ENCODE measurements at places on chromosomes 16 and 17.

GRCh38 chr17:40551091-40551878 lies 14.0 kb downstream of the CCR7 start:
- DNase-seq: no peak

- DNase-seq: no peak
Observed at GRCh38 chr17:6186998-6187397, 116.8 kb downstream of the WSCD1 start.

DNA sequence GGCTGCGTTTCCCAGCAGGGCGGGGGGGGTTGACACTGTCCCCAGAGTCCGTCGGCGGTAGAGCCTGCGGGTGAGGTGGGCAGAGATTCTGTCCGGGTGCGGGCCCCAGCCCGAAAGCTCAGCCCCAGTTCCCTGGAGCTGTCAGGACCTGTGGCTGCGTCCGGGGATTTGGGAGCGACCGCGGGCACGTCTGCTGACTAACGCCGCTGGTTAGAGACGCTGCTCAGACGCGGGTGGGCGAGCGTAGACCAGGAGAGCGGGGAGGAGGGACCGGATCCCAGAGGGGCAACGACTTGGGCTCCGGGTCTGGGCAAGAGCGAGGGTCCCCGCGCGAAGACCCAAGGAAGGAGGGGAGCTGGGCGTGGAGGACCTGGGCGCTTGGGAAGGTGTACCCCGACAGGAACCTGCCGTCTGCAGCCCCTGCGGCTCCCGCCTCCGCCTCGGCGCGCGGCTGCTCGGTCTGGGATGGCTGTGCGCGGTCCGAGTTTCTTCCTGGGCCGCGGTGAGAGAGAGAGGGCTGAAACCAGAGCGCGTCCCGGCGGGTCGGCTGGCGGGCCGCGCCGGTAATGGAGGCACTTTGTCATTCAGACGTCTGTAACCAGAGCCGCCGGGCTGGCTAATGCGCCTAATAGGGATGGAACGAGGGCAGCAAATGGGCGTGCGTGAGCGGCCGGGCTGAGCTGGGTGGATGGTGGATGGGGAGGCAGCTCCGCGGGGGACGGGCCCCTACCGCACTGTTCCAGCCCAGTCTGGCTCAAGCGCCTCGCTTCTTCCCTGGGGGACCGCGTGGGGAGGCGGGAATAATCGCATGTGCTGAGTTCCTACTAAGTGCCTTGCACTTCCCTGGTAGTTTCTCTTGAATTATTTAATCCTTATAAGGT lies 2.3 kb downstream of the NGFR start:
- DNase-seq: no peak

DNA sequence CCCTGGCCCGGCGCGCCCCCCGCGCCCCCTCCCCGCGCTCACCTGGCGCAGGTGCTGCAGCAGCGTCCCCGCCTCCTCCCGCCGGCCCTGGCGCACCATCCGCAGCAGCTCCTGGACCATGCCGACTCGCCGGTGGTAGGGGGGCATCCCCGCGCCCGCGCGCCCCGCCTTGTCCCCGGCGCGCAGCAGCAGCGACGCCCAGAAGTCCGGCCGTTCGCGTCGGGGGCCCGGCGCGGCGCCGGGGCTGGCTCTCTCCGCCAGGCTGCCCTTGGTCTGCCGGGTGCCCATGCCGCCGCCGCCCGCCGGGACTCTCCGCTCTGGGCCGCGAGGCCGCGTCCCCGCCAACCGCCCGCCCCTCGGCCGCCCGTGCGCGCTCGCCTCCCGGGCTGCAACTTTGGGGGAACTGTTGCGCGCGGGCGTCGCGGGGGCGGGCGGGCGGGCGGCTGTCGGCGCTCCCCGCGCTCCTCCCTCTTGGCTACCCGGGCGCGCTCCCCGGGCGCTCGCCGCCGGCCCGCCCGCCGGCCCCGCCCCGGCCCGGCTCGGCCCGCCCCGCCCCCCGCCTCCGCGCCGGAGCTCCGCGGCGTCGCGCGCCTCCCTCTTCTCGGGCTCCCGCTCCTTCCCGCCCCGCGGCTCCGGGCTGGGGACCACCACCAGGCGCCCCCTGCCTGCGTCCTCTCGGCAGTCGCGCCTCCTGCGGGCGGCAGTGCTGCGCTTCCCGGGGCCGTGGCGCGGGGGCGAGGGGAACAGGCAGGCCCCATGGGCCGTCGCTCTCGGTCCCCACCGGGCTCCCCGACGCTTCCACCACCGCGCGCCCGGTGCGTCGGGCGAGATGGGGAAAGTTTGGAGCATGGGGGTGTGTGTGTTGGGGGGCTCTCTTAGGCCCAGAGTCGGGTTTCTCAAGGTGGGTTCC lies at the start of gene LRRC75A:
LRRC75A (minus strand) TSS at position 491 of the 910 bp plus-strand sequence; CDS start at position 288, 203 bp downstream.
- no peak for DNase-seq

DNA sequence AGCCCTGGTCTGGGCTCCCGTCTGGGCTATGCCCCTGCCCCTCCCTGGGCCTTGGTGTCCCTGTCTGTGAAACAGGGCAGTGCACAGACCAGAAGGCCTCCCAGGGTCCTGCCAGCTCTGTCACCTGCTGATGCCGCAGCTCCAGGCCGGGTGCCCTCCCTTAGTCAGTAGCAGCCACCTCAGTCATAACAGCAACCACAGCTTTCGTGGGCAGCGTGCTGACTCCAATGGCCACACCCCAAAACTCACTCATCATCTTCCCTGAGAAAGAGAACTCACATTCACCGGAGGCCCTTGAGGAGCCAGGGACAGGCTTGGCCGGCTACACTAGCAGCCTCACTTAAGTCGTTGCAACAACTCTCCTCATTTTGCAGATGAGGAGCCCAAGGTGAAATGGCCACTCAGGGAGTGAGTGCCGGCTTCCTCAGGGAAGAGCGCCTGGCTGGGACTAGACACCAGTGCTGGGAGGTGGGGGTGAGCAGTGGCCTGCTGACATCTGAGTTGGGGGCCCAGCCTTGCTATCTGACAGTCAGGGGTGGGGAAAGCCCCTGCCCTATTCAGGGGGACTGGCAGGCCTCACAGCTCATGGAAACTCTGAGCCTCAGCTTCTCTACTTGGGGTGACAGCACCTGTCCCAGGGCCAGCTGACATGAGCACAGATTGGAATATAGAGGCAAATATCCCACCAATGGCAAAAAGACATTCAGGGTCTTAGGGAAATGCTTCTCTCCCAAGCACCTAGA lies 22.6 kb downstream of the SLC5A10 start:
- no peak for DNase-seq

- no peak for DNase-seq
Observed at GRCh38 chr17:4854111-4854681, 21.1 kb downstream of the MINK1 start.

DNA sequence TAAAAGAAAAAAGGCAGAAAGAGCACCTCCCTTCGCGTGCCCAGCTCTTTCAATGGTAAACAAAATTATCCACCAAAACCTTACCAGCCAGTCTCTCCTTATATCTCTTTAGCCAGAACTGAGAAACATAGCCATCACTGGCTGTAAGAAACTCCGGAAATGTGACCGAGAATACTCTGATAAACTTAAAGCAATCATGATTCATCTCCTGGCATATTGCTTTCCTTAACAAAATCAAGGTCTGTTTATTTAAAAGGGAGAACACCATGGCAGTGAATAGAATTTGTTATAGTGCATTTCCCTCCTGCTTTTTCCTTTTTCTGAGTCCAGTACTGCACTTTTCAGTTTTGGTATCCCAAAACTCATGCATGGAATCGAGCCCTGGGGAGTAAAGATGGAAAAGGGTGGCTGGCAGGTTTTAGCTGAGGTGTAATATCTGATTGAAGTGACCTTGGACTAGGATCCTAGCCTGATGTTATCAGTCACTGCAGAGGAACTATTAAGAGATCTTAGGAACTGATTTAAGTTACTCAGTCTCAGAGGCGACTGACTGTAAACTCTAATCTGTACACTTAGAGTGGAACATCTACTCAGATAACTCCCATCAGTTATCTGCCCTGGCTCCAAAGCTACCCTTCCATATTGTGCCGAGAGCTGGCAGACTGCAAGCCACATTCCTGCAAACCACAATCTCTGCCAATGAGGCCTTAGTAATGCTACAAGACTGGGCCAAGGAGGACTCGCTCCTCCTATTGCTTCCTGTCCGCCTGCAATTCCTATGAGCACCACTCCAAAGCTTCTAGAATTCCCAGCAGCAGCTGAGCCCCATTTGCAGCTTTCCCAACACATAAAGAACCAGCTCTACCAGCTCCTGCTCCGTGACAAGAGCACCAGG lies 7.4 kb upstream of the COX10 start:
- no peak for DNase-seq

DNA sequence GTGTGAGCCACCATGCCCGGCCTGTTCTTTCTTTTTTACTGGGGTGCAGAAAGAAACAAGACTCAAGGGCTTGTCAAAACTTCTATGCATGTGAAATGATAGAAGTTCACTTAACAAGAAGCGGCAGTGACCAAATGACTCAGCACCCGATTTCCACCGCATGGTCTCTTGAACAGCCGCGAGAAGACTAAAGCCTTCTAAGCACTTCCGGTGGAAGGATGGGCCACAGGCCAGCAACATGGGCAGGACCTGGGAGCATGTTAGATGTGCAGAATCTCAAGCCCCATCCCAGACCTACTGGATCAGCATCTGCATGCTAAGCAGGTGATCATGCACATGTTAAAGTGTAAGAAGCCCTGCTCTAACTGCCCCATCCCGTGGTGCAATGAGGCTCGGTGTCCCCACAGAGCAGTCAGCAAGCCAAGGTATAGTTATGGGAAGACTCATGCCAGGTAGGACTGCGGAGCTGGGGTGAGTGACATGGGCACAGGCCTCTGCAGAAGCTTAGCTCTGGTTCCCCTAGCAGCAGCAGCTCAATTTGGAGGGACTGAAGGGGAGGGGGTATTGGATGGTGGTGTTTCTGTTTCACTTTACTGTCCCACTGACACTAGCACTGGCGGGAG lies 88.5 kb upstream of the HNF1B start:
- no peak for DNase-seq

DNA sequence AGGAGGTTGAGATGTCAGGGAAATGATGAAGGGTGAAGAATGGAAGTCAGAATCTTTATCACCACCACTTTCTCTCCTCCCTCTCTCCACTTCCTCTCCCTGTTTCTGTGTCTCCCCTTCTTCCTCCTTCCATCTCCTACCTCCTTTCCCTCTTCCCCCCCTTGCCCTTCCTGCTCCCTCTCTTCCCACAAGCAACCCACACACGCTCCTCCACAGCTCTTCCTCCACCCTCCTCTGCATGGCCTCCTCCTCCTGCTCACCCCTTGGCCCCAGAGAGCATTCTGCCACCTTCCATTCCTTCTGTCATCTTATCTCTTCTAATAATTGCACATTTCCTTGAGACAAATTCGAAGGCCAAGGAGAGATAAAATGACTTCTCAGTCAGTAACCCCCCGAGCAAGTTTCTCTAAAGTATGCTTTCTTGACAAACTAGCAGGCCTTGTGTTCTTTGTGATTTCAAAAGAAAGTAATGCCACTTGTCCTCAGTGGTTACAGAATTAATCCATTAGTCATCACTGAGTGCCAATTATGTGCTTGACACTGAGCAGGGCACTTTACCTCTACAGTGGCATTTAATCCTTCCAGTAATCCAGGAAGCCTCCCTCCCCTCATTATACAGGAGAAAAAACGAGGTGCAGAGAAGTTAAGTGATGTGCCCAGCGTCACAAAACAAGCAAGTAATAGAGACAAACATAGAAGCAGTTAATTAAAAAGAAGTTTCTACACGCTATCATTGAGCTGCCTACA lies 72.3 kb upstream of the CCL1 start:
- no peak for DNase-seq

DNA sequence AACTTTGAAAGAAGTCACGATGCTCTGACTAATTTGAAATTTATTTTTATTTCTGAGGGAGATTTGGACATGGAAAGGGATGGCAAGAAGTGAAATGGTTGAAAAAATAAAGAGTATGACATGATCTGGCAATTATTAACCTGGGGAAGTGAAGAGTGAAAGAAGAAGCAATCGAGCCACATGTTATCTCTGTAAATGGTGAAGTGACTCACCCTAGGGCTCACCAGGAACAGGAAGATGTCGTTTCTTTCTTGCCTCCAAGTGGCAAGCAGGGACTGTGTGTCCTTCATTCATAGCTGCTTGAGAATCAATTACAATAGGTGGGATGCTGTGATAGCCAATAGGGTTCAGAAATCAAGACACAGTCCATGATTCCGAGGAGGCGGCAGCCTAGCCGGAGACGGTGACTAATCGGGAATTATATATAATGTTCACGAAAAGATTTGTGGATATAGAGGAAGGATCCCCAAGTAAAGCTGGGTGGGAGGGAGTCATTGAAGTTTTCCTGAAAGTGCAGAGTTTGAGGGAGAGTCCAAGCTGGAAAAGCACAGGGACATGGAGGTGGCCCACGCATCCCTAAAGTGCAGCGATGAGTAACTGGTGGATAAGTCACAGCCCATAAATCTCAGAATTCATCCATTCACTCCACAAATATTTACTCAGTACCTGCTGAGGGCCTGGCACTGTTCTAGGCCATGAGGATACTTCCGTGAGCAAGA lies 18.2 kb upstream of the KRT20 start:
- no peak for DNase-seq

DNA sequence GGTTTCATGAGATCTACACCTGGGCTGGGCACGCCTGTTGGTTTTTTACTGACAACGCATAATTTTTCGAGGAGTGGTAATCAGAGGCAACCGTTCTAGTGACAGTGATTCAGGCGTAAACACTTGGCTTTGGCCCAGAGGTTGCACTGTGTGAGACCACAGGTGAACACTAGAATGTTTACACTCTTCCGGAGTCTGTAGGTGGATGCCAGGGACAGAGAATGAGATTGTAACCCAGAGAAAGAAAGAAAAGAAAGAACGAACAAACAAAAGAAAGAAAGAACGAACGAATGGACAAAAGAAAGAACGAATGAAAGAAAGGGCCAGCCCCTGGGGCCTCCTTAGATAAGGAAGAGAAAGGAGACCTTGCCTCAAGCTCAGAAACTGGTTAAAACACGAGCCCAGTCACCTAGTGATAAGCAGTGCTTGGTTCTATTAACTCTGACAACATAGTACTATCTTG lies 113.2 kb downstream of the PRKCB start:
- no peak for DNase-seq

GRCh38 chr16:27269300-27270150 lies 953 bp upstream of the NSMCE1 start:
- DNase-seq: no peak

DNA sequence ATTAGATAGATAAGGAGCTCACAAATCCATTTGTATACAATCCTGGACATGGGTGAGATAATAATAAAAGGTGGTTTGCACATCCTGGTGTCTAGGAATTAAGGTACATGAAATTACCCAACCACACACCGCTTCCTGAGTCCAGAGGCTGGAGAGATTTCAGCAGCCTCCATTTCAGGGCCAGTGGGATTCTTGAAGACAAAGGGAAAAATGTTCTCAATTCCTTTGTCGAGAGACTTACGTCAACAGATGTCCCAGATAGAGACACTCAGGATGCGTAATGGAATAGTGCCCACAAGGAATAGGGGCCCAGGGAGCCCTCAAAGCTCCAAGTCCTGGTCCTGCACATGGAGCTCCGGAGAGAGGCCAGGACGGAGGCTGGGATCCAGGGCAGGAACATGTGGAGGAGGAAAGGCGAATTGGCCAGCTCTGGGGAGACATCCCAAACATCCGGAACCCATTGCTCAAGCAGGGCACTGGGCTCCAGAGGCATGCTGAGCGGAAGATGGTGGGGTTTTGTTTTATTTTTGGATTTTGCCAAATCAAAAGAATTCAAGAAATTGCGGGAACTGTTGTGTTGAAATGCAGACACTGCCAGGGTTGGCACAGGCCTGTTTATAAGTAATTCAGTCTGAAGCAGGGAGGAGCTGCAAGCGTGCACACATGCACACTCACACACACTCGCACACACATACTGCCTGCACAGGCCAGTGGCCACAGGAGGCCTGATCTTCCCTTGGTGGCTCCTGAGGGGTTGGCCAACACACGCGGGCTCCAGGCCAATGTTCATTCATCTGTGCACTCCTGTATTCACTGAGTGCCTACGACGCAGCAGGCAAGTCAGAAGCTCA lies 97.2 kb downstream of the NOG start:
- DNase-seq: no peak

GRCh38 chr17:66517336-66518009 lies 215.1 kb downstream of the PRKCA start:
- no peak for DNase-seq

Measured in activated CD8-positive, alpha-beta memory T cell treated with anti-CD3 and anti-CD28 coated beads for 48 hours (primary cell).